Stimulated activated memory B cell treated with anti-CD40 and anti-IgM and Interleukin-4, amounts not matched to agents 10 μg/mL and 1 μg/mL and 100 μg/mL, for 72 hours (primary cell): ENCODE measurements at places on chromosomes 12 and 14.

GRCh38 chr12:101777978-101778377 lies 38.7 kb upstream of the SYCP3 start:
- ATAC-seq: no peak

GRCh38 chr12:9784816-9785215 lies 24.1 kb upstream of the CD69 start:
- ATAC-seq: no peak

GRCh38 chr14:75648066-75648838 lies 12.4 kb downstream of the ERG28 start:
- ATAC-seq: no peak

DNA sequence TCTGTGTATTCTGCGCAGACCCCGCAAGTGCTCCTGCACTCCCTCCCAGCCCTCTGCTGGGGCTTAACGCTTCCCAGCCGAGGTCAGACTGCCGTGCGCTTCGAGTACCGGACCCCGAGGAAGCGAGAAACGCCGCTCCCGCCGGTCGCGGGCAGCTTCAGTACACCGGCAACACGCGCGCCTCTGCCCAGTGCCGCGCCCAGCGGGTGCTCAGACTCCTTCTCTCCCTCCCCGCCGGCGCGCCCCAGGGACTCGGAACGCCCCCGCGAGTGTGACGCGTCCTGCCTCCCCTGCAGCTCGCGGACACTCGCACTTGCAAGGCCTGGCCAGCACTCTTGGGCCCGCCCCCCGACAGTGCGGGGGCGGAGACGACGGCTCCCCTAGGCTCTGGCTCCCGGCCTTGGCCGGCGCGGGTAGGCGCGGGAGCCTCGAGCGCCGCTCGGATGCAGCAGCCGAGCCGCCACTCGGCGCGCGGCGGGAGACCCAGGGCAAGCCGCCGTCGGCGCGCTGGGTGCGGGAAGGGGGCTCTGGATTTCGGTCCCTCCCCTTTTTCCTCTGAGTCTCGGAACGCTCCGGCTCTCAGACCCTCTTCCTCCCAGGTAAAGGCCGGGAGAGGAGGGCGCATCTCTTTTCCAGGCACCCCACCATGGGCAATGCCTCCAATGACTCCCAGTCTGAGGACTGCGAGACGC lies at the start of gene PTGER2:
PTGER2 (plus strand) TSS at position 410 of the 692 bp plus-strand sequence; CDS start at position 647, 237 bp downstream.
- ATAC-seq: peak; percentile 69

- peak; percentile 5 for ATAC-seq
Observed at GRCh38 chr12:47710278-47710677, 4.4 kb upstream of the RPAP3 start.

DNA sequence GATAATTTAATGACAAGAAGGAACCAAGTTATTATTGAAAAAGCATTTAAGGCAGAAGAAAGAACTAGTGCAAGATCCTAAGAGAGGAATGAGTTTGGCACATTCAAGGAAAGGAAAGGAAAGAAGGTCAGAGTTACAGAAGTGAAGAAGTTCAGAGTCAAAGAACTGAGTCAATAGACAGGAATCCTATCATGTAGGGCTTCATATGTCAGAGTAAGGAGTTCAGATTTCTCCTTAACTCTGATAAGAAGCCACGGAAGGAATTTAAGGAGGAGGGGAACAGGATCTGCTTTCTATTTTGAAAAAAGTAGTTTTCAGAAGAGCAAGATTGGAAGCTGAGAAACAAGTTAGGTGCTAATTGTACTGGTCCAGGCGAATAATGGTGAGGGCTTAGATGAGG lies 223.1 kb upstream of the FOXN3 start:
- ATAC-seq: no peak
